Stimulated activated CD4-positive, alpha-beta T cell treated with anti-CD3 and anti-CD28 coated beads, Interleukin-4, amount 100 ng/mL, for 1 hour (primary cell): ENCODE measurements at places on chromosomes 2 and 18.

DNA sequence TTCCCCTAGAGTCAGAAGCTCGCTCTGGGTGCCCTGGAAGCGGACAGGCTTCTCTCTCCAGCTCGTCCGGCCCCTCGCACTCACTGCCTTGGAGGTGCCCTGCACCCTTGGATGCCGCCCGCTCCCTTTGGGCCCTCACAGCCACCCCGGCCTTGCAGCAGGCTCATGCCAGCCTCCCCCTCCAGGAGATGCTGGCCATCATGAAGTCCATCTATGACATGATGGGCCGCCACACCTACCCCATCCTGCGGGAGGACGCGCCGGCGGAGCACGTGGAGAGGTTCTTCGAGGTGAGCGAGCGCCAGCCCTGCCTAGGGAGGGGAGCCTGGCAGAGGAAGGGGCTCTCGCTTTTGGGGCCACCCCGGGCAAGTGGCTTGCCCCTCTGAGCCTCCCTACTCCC lies 20.3 kb upstream of the FAHD2A start:
- no peak for DNase-seq

DNA sequence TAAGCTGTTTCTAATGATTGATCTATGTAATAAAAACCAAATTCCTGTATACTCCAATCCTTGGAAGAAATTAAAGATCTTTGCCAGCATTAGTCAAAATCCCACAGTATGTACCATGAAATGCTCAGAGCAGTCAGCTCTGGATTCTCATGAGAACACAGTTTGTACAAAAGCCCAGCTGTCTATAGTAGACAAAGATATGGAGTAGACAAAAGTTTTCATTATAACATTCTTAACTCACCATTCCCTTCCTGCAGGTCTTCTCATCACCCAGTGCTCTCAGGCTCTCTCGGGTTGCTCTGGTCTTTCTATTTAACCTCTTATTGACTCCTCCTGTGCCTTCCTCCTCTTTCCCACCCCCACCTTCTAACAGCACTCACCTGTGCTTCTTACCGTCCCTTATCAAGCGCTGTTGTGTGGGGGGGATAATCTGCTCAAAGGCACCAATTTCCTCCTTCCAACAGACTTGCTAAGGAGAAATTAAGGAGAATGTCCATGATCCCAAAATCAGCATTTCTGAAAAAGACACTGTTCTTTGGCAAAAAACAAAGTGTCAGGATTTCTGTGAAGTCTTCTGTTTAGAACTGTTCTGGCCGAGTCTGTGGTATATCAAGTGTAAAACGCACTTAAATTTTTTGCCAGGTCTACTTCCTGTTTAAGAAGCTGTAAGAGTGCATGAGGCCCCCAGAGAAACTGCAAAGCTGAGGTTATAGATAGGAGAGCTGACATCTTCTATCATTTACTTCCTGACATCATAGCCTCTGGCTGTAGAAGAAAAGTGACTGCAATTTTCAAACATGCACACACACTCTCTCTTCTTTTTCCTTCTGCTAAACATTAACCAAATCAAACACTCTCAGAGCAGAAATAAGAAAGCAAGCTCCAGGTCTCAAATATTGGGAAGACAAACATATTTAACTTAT lies 144.1 kb downstream of the EVA1A start:
- no peak for DNase-seq

GRCh38 chr2:220356076-220356475 lies 728.6 kb downstream of the SLC4A3 start:
- no peak for DNase-seq

GRCh38 chr2:30781451-30781850 lies 25.8 kb downstream of the CAPN13 start:
- DNase-seq: no peak

DNA sequence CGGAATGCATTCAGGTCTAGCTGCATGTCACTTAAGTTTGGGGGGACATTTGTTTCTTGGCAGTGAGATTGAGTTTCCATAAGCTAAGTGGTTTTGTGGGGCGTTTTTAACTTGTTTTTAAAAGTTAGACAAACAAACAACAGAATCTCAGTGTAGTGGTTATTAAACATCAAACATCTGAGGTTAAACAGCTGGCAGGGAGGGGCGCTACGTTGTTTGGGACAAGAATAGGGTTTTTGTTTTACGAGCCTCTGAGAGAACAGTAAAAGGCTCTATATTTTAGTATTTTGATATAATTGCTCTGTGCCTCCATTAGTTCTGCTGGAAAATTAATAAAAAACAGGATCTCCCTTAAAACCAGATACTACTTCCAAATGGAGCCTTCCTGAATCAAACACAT lies 41.6 kb upstream of the TMEM177 start:
- DNase-seq: no peak

GRCh38 chr2:177691177-177691576 lies 298.6 kb downstream of the AGPS start:
- DNase-seq: no peak

- DNase-seq: no peak
These were observed 236.6 kb downstream of the GLI2 start for GRCh38 chr2:120972286-120972685.

GRCh38 chr18:34283506-34283905 lies 58.8 kb upstream of the NOL4 start:
- no peak for DNase-seq

GRCh38 chr2:38875227-38875575 lies 533 bp downstream of the DHX57 start:
- DNase-seq: no peak
